ENCODE measurements at places on chromosomes 2 and 18.

GRCh38 chr2:62785810-62786597 lies 80.5 kb downstream of the EHBP1 start:
- DNase-seq: no peak

DNA sequence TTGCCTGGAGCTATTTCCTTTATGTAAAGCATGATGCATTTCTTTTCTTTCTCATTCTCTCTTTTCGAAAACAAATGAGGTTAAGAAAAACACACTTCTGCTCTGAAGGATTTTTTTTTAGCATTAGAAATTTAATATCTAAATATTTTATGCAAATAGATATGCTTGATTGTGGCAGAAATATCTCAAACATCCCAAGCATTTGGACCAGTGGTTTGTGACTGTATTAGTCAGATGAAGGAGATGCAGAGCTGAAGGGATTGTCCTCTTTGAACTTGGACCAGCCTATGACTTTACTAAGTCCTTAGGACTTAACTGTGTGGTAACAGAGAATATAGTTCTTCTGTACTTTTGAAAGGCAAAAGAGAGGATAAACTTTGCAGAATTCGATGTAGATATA lies 335.9 kb upstream of the NT5C1B start:
- DNase-seq: no peak

DNA sequence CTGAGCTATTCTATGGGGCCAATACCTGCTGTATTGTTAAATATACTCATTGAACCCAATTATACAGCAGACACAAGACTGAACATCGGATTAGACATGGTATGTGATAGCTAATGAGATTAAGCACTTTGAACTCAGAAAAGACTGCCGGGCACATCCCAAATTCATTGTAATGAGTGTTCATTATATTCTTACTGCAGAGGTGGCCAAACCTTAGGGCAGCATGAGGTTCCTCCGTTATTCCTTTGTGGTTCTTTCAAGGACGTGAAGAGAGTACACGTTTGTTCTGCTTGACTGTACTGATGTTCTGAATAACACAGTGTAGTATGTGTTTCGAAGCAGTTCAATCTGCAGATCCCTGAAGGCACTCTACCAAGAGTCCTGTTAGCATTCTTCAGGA lies 78.4 kb downstream of the KIF5C start:
- no peak for DNase-seq

DNA sequence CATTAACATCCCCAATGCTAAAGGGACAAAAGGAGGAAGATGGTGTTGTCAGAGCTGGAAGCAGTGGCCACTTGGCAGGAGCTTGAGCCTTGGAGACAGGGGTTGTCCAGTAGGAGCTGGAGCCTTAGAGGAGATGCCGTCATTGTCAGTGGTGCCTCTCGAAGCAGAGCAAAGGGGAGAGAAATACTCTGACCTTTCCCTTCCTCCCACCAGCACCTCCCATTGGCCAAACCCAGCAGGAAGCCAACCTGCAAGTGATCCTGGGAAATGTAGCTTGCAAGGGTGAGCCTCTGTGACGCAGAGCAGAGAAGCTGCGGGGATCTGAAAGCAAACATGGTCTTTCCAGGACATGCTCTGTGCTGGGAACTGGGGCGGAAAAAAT lies 33.7 kb upstream of the MRPL19 start:
- no peak for DNase-seq

GRCh38 chr2:60549928-60550177 lies 3.6 kb downstream of the BCL11A start:
- DNase-seq: no peak

DNA sequence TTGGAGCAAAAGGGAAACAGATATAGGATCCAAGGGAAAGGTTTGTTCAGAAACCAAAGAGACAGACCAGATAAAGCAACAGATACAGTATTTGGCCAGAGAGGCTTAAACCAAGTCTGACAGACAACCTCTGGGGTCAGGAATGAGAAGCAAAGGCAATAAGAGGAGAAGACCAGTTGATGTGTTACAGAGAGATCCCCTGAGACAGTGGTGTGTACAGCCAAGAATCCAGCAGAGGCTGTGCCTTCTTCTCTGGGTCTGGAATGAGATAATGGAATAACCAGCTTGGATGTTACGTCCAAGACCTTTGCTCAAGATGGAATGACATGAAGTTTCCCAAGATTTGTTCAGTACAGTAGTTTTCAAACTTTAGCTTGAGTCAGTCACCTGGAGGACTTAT lies 61.1 kb downstream of the MDH1 start:
- DNase-seq: no peak

DNA sequence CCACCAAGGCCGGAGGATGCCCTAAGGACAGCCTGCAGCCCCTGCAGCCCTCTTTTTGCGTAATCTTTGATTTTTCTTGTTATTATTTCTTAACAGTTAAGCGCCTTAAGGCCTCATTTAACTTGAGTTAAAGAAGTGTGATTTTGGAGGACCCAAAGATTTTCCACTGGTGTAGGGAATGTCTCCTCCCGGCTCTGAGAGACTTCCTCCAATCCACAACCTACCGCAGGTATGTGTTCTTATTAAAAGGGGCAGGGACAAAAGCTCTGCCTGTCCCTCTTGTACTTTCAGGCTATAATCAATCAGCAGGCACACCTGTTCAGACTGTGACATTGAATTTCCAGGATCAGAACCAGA lies 285.1 kb downstream of the PRKCE start:
- no peak for DNase-seq

- DNase-seq: no peak
These were observed 321.7 kb downstream of the TXNL1 start for GRCh38 chr18:56316727-56317126.

DNA sequence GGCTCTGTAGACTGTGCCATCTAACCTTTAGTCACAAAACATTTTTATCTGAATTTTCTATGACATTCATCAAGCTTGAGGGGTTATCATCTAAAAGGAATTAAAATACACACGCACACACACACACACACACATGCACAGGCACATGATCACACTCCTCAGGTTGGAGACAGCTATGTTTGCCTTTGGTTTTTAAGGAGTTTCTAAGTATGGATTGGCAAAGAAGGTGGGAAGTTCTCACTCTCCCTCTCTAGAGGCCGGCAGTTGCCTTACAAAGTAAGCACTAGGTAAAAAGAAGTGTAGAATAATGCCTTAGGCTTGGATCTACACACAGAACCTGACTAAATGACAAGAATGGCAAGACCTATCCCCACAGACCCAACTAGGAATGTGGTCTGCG lies 437.1 kb downstream of the ZEB2 start:
- DNase-seq: no peak

GRCh38 chr2:211084352-211084751 lies 528.0 kb downstream of the CPS1 start:
- DNase-seq: no peak

DNA sequence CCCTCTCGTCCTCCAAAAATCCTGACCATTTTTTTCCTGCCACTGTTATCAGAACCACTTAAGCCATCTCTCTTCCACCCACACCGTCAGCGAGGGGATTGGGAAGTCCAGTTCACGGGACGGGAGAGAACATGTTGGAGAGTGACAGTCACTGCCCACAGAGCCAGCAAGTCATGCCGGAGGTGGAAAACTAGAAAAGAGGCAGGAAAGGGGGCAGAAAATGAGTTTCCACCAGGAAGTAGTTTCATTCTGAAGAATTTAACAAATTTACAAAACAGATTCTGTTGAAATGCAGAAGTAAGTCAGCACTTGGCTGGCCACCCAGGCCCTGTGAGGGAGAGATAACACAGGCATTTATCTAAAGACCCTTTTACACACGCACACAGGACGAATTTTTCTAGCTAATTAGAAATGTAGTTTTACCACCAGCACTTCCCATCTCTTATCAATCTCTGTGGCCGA lies 431.3 kb downstream of the TSN start:
- no peak for DNase-seq

DNA sequence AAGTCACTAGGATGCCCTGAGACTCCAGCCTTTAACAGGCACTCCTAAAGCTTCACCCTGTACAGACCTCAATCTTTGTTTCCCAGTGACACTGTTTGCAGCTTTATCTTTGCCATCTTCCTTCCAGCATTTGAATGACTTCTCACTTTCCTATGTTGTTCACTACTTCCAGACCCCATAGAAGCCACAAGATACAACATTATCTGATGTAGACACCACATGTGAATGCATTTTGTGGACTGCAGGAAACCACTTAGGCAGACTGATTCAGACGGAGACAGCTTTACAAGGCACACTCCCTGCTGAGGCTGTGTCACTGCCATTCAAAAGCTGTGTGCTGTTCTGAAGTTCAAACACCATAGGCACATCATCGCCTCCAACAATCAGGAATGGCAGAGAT lies 67.3 kb upstream of the SPATS2L start:
- no peak for DNase-seq

GRCh38 chr2:199535445-199536177 lies 77.9 kb upstream of the SATB2 start:
- no peak for DNase-seq

- DNase-seq: no peak
These were observed 74.5 kb downstream of the USP40 start for GRCh38 chr2:233492078-233492477.

- no peak for DNase-seq
These were observed 11.0 kb downstream of the CROCC2 start for GRCh38 chr2:240917009-240917683.

GRCh38 chr2:236517251-236518031 lies 52.2 kb upstream of the ACKR3 start:
- DNase-seq: no peak

- DNase-seq: no peak
These were observed 6.5 kb upstream of the ZAP70 start for GRCh38 chr2:97706708-97707345.

DNA sequence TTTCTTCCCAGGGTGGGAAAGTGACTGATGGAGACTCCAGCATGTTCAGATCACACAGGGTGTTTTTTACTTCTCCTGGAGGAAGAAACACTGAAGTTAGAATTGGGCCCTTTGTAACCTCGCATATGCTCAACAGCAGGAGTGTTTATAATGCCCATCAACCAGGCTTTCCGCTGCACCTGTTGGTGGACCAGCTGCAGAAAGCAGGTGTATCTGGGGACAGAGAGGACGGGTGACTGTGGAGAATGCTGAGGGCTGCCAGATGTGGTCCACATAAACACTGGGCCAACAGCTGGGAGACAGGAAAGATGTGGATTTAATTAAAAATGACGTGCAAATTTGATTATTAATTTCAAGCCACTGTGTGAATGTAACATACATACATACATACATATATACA lies 335.5 kb upstream of the SPRED2 start:
- DNase-seq: no peak

GRCh38 chr2:135843671-135844070 lies 6.7 kb upstream of the LCT start:
- no peak for DNase-seq
